ENCODE measurements at places on chromosomes 5 and 9.
A peak's percentile ranks its signal among the peaks of the same experiment; 100 is the strongest.

DNA sequence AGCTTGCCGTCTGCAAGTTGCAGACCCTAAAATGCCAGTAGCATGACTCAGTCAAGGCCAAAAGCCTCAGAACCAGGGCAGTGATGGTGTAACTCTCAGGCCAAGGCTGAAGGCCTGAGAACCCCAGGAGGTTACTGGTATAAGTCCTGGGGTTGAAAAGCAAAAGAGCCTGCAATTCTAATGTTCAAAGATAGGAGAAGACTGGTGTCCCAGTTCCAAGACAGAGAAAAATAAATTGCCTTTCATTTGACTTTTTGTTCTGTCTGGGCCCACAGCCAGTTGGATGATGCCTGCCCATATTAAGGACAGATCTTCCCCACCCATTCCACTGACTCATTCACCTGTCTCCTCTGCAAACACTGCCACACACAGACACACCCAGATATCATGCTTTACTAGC lies 673.2 kb downstream of the CDH18 start:
- DNase-seq = no peak

GRCh38 chr5:54387659-54388232 lies 67.8 kb upstream of the HSPB3 start:
- DNase-seq = no peak

GRCh38 chr5:119063579-119064379 lies 7.1 kb upstream of the DMXL1 start:
- DNase-seq = no peak

GRCh38 chr5:5078009-5078897 lies 61.9 kb upstream of the ADAMTS16 start:
- DNase-seq = no peak

- DNase-seq = peak; percentile 25
Observed at GRCh38 chr5:57221049-57221568, 47.2 kb downstream of the GPBP1 start.

DNA sequence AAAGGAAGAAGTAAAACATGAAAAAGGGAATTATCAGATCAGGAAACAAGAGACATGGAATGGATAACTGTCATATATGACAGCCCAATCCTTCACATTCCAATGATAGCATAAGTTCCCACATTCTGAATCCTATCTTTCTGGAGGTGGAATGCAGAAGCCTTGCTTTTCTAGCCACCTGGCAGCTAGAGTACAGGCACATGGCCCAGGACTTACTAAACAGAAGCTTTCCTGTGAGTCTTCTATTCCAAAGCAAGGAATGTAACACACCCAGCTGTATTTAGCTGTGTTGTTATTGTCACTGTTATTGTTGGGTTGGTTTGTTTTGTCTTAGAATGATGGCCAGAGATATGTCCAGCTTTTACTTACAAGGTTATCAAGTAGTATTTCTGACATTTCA lies 780.5 kb upstream of the ZNF608 start:
- no peak for DNase-seq

DNA sequence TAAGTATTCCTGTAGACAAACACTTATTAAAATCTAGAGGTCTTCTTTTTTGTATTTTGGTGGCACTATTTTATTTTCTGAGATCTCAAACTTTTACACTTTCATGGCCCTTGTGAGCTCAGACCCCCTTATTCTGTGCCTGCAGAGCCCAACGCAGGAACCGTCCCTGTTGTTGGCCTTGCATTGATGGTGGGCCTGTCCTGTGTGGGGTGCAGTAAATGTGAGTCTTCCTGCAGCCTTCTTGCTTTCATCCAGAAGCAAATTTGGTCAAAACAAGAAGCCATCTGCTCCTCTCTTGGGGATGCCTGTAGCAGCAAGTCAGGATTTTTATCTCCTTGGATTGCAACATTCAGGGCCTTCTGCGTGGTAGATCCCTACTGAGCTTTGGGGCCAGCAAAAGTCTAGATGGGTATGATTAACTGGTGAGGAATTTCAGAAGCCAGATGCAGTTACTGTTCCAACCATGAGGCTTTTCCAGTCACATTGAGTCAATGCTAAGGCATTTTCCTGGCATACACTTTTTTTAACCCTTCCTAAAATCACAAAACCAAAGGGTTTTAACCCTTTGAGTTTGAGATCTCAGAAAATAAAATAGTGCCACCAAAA lies 31.7 kb downstream of the BASP1 start:
- DNase-seq = peak; percentile 89

GRCh38 chr5:56501781-56502557 lies 268.8 kb upstream of the ANKRD55 start:
- DNase-seq = peak; percentile 27

DNA sequence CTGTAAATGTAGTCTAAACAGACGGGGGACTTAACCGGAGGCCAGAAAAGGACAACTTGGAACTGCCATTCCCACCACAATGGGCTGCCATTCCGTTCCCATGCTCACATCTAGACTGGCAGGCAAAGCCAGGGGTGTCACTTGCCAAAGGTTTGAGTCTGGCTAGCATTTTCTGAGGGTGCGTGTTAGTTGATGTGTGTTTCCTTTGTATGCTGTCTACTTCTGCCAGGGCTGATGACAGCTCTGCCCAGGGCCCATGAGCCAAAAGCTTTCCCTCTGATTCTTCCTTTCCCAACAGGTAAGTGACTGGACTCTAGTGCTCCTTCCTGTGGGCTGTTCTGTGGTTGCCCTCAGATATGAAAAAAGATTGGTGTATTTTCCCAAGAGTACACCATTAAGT lies 68.0 kb downstream of the ZNF608 start:
- no peak for DNase-seq

GRCh38 chr5:39342460-39342859 lies 21.8 kb downstream of the C9 start:
- DNase-seq = no peak

All from hepatic stellate cell (primary cell).